ENCODE measurements at places on chromosomes 2 and 18.

DNA sequence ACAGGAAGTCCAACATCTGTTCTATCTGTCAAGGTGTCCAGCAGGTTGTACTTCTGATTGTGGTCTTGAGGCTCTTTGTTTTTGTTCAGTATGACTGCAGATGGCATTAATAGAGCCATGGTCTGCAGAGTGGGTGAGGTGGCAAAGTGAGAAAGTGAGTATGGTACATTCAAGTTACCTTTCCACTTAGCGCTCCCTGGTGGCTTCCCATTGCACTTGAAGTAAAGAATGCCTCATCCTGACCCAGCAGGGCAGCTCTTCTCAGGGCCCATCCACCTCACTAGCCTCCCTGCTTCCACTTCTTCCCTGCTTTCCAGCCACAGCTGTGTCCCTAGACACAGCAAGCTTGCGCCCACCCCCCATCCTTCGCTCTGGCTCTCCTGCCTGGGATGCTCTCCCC lies 148.0 kb upstream of the ALPP start:
- DNase-seq, result no peak

GRCh38 chr2:88845772-88846661 lies 154.5 kb downstream of the RPIA start:
- DNase-seq, result no peak

DNA sequence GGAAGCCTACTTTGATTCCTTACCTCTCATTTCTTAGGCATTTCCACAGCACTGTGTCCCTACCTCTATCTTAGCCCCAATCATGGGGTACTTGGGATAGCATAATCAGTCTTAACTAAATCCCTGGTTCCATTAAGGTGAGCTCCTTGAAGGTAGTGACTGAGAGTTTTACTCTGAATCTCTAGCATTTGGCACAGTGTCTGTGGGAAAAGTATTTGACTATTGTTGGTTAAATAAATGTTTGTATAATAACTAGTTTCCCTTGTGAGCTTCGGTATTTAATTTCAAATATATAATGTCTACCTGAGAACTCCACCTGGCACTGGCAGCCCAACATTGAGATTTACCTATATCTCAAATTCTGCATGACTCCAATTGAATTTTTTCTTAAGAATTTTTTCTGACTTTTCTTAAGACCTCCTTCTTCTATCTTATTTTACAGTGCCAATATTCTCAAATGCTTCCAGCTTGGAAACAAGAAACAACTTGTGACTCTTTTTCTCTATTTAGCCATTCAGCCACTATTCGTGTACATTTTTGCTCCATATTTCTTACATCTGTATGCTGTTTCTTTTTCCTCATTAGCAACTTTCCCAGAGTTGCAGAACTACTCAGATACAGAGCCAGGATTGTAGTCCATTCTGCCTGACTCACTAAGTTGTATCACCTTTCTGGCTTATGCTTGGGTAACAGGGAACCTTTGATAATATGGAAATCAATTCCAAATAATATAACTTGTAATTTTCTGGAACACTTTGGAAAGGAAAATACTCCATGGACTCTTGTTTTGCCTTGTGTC lies 214.0 kb upstream of the NT5C1B start:
- DNase-seq, result peak; percentile 7

DNA sequence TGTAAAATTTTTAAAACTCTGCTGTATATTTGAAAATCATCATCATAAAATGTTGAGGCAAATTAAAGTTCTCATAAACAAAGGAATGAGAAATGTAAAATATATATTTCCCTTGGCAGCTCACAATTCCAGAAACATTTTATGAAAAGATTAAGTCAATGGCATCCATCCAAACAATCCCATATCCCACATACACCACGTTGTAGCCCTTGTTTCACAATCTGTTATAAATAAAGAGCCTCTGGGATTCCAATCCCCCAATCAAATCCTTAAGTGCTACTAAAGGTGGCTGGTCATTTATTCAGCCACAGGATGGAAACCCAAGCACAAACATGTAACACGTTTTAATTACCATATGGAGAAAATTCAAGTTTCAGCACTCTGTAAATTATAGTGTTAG lies 51.7 kb downstream of the GFPT1 start:
- no peak for DNase-seq

DNA sequence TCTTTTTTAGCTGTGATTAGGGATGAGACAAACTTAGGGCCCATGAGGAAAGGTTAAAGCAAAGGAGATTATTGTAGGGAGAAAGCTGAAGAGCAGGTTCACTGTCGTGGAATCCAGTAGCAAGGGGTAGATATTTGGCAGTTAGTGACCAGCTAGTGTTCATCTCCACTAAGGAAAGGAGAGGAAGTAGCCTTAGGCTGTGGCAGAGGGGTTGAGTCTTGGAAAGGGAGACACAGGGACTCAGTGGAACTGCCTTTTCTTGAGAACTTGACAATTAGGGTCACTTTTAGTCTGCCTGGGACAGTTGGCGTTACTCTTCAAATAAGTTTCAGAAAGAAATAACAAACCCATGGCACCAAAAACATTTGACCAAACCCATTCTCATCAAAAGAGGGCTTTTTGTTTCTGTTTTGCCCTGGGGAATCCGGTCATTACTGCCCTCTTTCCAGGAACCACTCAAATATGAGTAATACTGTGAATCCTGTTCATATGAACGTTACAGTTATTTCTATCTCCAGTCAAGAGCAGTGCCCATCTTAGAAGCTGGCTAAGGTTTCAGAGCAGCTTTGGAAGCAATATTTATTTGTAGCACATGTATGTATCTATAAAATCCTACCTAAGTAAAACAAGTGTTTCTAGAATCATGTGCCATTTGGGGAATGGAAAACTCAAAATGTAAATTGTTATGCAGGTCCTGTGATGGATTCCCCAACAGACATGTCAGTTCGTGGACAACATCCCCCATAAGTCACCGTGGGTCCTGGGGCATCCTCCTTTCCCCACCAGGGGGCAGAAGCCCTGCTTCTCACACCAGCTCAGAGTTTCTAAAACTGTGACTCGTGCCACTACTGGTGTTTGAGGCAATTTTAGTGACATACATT lies 77.3 kb upstream of the PHLPP1 start:
- DNase-seq, result no peak

DNA sequence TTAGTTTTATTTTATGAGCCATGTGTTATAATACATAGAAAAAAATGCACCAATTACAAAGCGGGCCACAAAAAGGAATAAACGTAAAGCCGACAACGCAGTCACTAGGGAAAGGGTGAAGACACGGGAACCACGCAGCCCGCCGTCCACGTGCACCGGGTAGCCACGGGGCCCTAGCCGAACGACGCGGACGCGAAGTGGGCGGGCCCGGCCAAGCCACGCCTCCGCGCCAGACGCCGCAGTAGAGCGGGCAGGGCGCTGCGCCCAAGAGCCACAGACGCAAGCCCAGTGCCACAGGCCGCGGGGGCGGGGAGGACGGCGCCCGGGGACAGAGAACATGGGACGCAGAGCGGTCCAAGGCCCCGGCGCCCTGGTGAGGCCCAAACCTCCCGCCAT lies at the start of gene DUSP28:
TSS of gene DUSP28 (plus strand) at position 274 of the 396 bp plus-strand sequence. CDS start 328 bp downstream, outside the sequence.
- DNase-seq, result peak; percentile 88

- DNase-seq, result no peak
Measured at GRCh38 chr18:44774191-44774590, 93.5 kb downstream of the SETBP1 start.

DNA sequence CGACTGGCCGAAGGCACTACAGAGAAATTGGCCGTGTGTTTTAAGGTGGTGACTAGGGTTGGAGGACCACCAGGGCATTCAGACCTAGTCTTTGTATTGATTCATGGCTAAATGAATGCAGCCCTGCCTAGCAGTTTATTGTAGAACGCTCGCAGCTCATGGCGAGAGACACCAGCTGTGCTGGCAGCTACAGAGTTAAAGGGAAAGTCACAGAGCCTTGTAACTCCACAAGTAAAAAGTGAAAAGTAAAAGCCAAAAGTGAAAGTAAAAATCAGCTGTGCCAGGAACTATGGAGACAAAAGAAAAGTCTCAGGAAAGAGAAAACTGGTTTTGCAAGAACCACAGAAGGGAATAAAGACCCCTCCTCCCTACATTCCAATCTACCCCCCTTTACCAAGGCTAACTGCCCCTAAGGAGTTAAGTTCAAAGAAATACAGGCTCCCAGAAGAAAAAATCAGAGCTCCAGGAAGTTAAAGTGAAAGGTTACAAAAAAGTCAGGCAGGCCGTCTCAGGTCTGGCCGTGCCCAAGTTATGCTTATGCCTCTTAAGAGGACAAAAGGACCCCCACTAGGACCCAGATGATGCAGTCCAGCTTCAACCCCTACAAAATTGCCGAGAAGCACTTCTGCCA lies 46.4 kb upstream of the SELENOI start:
- DNase-seq, result peak; percentile 92

DNA sequence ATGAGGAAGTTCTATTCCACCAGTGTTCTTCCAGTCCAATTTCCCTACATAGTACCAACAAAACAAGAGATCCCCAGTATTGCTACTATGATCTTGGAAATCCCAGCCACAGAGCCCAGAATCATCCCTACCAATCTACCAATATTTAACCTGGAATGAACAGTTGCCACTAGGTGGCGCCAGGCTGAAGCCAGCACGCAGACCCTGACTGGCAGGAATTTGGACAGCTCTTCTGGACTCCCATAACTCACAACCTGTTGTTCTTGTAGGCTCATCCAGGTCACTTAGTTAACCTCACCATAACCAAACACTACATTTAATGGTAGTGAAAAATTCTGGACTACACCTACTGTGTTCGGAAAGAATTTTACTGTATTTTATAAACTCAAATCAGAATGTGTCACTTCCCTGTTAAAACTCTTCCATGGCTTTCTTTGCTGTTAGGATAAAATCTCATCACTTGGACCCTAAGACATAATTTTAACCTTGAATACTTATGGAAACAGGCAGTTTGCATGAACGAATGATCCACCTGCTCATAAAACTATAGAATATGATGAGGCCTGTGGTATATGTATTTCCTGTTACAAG lies 59.8 kb upstream of the SLC38A11 start:
- DNase-seq, result peak; percentile 59

DNA sequence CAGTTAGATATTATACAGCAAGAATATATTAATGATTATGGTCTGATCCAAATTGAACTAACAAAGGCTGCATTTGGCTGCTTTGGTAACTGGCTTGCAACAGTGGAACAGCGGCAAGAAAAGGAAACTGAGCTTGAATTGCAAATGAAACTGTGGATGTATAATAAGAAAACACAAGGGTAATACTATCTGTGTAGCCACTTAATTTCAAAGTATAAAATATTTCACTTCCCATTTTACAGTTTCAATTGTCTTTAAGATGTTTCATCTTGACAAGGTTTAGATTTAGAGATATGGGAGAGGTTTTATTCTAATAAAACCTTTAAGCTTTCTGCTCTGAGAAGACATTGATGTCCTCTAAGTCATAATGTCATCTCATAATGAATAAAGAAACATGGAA lies 23.8 kb downstream of the WDR75 start:
- no peak for DNase-seq

Data from lung (tissue), 17 donors.